ENCODE measurements at places on chromosomes 3 and 15.

DNA sequence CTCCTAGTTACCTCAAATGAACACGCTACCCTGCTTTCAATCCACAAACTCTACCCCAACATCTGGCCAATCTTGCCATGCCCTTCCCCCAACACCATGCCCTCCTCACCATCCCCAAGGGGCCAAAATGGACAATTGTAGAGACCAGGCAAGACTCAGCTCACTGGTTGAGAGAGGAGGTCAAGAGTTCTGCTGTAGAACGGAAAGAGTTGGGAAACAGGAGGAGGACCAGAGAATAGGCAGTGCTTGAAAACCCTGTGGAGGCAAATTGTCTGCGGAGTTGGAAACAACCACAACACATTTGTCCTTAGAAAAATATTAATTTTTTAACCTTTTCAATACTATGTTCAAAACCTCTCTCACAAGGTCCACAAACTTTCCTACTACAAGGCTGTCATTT, 128.8 kb upstream of the BFSP2 start:
- DNase-seq = no peak

DNA sequence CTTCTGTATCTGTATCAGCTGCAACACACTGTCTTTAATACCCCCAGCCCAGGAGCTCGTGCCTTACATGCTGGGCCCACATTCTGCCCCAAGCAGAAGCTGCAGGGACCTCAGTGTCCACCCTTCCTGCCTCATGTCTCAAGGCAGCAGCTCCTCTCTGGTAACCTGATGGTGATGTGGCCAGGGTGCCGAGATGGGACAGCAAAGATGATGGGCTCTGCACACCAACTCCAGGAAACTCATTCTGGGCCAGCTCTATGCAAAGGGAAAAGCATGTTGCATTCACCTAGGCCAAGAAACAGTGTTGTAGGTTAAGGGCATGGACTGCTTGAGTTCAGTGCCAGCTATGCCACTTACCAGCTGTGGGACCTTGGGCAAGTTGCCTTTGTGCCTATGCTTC, 79.5 kb upstream of the PRR23C start:
- DNase-seq = no peak

DNA sequence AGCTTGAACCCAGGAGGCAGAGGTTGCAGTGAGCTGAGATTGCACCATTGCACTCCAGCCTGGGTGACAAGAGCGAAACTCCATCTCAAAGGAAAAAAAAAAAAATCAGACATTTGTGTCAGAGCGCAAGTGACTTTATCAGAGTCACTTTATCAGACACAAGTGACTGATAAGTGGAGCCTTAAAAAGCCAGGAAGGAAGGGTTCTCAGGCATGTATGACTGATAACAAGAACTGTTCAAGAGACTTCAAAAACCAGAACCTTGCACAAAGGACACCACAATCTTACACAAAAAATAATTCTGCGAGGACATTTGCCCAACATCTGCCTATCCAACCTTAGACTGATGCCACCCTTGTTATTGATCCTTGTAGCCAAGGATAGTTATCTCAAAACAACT, 13.3 kb upstream of the CFAP44 start:
- DNase-seq = no peak

DNA sequence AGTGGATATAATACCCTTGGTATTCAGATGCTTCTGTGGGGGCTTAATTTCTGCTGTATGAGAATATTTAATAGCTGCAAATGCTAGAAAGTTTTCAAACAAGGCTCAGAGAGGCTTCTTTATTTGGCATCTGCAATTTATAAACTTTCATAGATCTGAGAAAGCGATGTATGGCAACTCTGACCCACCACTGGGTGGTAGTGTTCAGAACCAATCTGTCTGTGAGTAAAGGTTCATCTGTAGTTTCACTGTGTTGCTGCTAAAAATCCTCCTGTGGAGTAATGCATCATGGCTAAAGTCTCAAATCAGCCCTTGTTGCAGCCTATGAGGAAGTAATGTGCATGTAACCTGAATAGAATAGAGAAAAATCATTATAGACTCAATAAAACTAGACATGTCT, 47.4 kb downstream of the CLSTN2 start:
- no peak for DNase-seq

GRCh38 chr3:113249111-113249510, 37.8 kb downstream of the BOC start:
- DNase-seq = no peak

DNA sequence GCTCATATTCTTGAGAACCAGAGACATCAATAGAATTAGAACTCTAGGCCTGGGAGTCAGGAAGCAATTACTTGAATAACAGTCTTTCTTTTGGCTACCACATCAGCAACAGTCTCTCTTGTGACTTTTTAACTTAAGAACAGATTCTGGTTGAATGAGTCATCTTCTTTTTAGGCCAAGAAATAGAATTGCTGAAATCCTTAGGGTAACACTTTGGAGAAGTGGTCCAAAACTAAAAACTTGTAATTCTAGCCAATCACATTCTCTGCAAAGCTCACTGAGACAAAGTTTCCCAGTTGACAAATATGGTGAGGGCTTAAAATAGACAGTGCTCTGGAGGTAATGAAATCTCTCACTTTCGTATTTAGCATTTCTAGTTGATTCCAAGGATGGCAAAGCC, 238.0 kb downstream of the SHOX2 start:
- DNase-seq = no peak

- no peak for DNase-seq
Measured at GRCh38 chr3:161275919-161276318, 54.8 kb downstream of the NMD3 start.

DNA sequence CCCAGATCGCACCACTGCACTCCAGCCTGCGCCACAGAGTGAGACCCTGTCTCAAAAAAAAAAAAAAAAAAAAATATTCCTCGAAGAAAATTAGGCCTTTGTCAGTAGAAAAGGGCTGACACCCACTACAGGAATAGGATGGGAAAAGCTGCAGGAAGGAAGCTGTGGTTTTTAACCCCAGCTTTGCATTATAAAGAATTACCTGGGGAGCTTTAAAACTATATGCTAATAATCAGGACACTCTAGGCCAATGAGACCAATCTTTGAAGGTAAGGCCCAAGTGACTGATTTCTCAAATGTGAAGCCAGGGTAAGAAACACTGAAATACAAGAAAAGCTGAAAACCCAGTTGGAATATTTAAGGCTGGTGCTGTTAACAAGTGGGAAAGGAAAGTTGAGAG, 74.3 kb downstream of the RBPMS2 start:
- DNase-seq = no peak

GRCh38 chr15:32033186-32033890, 3.0 kb downstream of the CHRNA7 start:
- DNase-seq = no peak

GRCh38 chr3:27147215-27147614, 222.0 kb downstream of the NEK10 start:
- no peak for DNase-seq

GRCh38 chr3:111481551-111481950, 60.4 kb upstream of the CD96 start:
- DNase-seq = no peak

DNA sequence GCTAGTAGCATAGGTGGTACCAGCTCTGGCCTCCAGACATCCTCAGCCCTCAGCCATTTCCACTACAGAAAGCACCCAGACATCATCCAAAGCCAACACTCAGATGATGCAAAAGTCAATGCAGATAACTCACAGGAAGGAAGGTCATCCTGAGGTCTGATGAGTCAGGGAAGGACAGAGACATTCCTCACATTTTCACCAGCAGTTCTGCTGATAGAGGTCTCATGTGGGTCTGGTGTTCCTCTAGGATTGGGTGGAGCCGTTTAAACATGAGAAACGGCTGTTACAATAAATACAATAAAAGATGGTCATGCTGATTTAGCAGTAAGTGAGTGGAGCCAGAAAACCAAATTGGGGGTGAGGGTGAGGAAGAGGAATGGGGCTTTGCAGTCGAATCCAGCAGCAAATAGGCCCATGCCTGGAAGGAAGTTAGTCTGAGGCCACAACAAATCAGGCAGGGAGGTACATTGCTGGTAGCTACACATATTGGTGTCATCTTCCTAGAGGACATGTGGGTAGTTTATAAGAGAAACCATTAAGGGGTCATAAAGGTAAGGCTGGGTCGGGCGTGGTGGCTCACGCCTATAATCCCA, 33.3 kb upstream of the FLNB start:
- DNase-seq = no peak

GRCh38 chr15:43218908-43219706, 1.7 kb downstream of the EPB42 start:
- no peak for DNase-seq

- DNase-seq = no peak
Measured at GRCh38 chr3:100928638-100929428, 64.4 kb downstream of the ABI3BP start.

GRCh38 chr15:53588773-53589172, 170.7 kb downstream of the WDR72 start:
- no peak for DNase-seq

DNA sequence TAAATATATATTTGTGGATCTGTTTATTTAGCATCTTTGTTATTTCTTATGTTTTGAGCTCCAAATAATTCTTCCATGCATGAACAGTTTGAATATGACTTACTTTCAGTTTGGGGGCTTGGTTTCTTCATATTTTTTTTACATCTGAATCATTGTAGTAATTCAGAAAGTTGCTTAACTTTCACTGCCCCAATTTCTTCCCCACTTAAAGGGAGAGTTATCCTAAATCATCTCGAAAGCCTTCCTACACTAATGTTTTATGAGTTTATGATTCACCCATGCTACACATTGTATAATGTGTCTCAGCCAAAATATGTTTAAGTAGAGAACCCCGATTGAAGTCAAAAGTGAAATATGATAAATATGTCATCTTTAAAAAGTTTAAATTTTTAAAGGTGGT, 47.8 kb downstream of the SPRED1 start:
- DNase-seq = no peak

DNA sequence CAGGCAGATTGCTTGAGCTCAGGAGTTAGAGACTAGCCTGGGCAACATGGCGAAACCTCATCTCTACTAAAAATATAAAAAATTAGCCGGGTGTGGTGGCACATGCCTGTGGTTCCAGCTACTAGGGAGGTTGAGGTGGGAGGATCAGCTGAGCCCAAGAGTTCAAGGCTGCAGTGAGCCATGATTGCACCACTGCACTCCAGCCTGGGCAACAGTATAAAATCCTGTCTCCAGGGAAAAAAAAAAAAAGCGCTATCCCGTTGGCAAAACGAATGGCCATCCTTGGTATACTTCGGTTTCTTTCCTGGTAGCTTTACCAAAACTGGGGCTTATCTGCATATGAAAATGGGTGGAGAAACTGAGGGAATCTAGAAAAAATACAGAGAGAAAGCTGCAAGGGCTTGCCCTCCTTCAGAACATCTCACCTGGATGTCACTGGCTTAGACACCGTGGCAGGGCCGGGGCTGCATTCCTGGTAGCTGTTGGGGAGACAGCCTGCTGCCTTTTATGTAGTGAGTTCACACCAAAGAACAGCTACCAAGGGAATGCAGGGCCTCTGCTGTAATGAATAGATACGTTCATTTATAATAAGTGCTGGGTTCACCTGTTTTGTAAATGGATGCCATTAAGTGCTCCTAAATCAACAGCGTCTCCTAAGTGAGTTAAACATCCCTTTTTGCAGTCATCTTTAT, 96.0 kb downstream of the IQSEC1 start:
- DNase-seq = no peak

DNA sequence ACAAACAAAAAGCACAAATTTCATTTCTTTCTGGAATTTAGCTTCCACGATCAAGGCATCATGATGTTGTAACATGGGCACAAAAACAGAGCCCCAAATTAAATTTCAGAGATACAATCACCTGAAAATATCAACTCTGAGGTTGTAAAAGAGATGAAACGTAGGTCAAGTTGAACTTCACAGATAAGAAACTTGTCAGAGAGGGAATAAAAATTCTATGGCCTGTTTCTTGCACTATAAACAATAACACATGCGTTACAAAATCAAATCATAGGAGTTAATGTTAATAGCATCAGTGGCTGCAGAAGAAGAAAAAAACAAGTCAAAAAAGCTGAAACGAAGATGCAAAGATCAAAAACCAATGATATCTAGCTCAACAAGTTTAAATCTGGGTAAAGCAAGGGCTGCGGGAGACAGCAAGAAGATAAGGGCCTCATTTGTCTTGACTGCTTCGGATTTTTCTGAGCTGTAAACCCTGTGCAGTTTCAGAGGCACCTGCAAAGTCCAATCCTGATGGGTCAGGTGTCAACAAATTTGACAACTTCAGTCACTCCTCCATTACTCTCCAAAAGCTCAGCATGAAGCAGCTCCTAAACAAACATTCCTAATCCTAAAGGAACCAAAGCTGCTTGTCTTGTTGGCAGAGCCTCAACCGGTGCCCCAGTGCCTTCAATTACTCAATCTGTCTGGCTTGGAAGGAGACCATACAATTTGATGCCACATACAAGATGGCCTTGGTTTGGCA, 219.8 kb downstream of the STT3B start:
- DNase-seq = no peak

DNA sequence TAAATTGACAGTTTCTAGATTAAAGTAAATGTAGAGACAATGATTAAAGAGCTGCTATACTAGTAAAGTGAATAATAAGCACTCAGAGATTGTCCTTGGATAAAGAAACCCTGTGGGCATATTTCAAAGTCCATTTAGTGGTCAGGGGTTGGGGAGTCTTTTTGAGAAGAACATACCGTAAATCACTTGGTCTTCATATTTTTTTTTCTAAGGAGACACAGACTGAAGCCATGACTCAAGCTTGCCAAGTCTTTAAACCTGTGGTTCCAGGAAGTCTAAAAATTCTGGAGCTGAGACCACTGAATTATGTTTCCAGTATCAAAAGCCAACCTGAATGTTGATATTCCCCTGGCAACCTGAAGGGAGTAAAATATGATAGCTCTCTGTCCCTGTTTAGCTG, 171.0 kb downstream of the TPRG1 start:
- no peak for DNase-seq

GRCh38 chr3:39146611-39147591, 6.5 kb downstream of the CSRNP1 start:
- no peak for DNase-seq

DNA sequence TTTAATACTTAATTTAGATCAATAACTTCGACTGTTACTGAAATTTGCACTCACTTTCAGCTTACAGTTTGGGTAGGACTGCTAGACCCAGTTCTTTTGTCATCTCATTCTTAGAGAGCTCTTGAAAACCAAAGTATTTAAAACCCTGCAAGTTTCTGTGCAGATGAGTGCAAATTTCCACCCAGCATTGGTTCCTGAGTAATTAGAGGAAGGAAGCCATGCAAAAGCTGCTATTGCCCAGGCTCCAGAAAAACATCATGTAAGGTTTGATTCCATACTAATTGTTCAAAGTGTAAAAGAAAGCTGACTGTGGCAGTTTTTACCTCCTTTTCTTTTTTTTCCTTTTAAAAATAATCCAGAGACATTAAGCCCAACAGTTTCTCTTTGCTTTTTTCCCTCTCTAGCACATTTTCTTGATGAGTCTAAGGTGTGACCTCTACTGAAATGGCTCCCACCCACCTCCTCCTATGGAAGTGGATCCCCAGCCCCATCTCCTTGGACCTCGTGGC, 30.3 kb downstream of the ABHD2 start:
- no peak for DNase-seq

- no peak for DNase-seq
Measured at GRCh38 chr15:80479191-80479590, 75.0 kb downstream of the ARNT2 start.

GRCh38 chr3:98974442-98974841, 72.9 kb upstream of the DCBLD2 start:
- DNase-seq = no peak
